ENCODE measurements at places on chromosomes 3 and 15. TPM values are rescaled to one million over a fixed set of nuclear protein-coding genes. Genes with fewer than 3 reads are reported as not detected.

ACVR2B gene
- 7.0 TPM for total RNA-seq

ITIH3 gene
- total RNA-seq = not detected

SPATA16 gene
- total RNA-seq = not detected

WDR93 gene
- total RNA-seq = 0.39 TPM

LRRC2 gene
- not detected for total RNA-seq

KCNMB3 gene
- 1.2 TPM for total RNA-seq

NANOGP8 gene
- not detected for total RNA-seq

CCDC39 gene
- not detected for total RNA-seq

OR4F15 gene
- not detected for total RNA-seq

MUC20 gene
- 1.1 TPM for total RNA-seq

EIF3J gene
- 28.3 TPM for total RNA-seq

CHDH gene
- total RNA-seq = 0.76 TPM

TJP1 gene
- 124 TPM for total RNA-seq

FEZF2 gene
- not detected for total RNA-seq

ZMYND10 gene
- 1.6 TPM for total RNA-seq

CLDN18 gene
- total RNA-seq = not detected

KNG1 gene
- not detected for total RNA-seq

AGBL1 gene
- total RNA-seq = not detected

SPATA12 gene
- not detected for total RNA-seq

CAMK2N2 gene
- total RNA-seq = not detected

SLC35G2 gene
- total RNA-seq = 0.11 TPM

EFHB gene
- total RNA-seq = 1.6 TPM

ITPKA gene
- total RNA-seq = under 0.01 TPM

RTP1 gene
- not detected for total RNA-seq

AADACL2 gene
- not detected for total RNA-seq

FGD5 gene
- total RNA-seq = not detected

TTLL13 gene
- not detected for total RNA-seq

AQR gene
- 25.6 TPM for total RNA-seq

LMCD1 gene
- total RNA-seq = 540 TPM

ZNF501 gene
- total RNA-seq = 4.2 TPM

RAB6B gene
- total RNA-seq = under 0.01 TPM

CRTAP gene
- 144 TPM for total RNA-seq

CTXND1 gene
- total RNA-seq = not detected

SPINK8 gene
- total RNA-seq = not detected

LMAN1L gene
- 0.11 TPM for total RNA-seq

IL1RAP gene
- total RNA-seq = 7.9 TPM

KLHL40 gene
- not detected for total RNA-seq

ZKSCAN7 gene
- total RNA-seq = 13.4 TPM

CCDC80 gene
- total RNA-seq = 1,789 TPM

ULK3 gene
- total RNA-seq = 8.2 TPM

TRIM42 gene
- not detected for total RNA-seq

USF3 gene
- total RNA-seq = 12.7 TPM

NPAP1 gene
- total RNA-seq = not detected

CSTA gene
- total RNA-seq = 0.22 TPM

MTFMT gene
- 16.8 TPM for total RNA-seq

AADAC gene
- total RNA-seq = not detected

OSTN gene
- not detected for total RNA-seq

SLC25A20 gene
- total RNA-seq = 16.1 TPM

EBLN2 gene
- total RNA-seq = 8.9 TPM

CCR3 gene
- 0.33 TPM for total RNA-seq

SLC38A3 gene
- not detected for total RNA-seq

SLC28A1 gene
- not detected for total RNA-seq

FURIN gene
- total RNA-seq = 80.0 TPM

PLSCR1 gene
- 92.7 TPM for total RNA-seq

A4GNT gene
- not detected for total RNA-seq

CLDN1 gene
- total RNA-seq = not detected

All from placental epithelial cell (primary cell).